Neural progenitor cell (in vitro differentiated cells): ENCODE measurements at places on chromosomes 7 and 10. TPM values are rescaled to one million over a fixed set of nuclear protein-coding genes. Genes with fewer than 3 reads are reported as not detected.

PTPN20 gene
- total RNA-seq: not detected in 2 replicates

SCART1 gene
- 0.49 and 1.1 TPM in 2 replicates for total RNA-seq

OGDH gene
- total RNA-seq: 25.2 and 54.4 TPM in 2 replicates

EBF3 gene
- 0.15 and 0.40 TPM in 2 replicates for total RNA-seq

DNA sequence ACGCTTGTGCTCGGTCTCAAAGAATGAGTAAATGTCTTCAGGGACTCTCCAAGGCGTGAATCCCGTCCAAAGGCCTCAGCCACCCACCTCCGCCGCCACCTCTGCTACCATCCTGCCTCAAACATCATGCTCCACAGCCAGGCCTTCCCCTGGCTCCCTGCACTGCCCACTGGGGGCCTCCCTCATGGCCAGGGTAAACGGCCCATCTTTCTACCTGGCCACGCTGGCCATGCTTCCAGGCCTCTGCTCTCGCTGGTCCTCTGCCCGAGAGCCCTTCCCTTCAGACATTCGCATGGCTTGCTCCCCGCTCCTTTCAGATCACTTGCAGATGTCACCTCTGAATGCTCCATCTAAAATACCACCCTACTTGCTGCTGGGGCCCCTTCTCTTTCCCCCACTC, 40.2 kb downstream of the ZNF783 start:
- DNase-seq: no peak

DNA sequence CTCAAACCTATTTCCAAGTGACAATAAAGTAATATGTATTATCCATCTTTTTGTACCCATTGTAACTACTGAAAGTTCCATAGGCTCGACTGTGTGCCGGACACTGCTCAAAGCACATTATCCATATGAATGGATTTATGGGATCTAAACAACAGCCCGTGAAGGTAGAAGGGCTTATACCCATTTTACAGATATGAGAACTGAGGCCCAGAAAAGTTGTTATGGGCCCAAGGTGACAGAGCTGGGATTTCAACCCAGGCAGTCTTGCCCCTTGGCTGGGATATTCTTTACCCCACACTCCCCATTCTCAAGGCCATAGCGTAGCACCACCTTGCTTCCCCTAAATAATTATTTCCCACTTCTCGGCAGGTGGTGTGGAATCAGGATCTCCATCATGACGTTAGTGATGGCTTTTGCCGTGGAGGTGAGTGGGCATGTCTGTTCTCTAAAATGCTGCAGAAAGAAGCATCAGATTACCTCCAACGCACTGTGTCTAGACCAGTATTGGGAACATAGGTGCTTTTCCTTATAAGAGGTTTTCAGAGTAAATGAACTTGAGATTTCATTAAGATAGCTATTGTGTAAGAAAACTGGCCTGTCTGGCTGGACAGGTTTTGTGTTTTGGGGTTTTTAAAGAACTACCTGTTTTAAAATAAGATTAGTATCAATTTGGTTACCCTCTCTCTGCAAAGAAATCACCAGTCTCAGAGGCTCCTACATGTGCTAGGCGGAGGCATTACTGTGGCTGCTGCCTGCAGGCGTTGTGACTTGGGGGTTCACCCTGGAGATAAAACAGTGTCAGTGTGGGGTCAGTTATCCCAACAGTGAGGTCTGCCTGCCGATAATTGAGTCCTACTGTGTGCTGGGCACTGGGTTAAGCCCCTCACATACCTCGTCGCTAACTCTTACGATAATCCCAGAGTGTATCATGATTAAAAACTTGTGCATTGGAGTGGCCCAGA, 85.1 kb upstream of the SDK1 start:
- no peak for DNase-seq

DNA sequence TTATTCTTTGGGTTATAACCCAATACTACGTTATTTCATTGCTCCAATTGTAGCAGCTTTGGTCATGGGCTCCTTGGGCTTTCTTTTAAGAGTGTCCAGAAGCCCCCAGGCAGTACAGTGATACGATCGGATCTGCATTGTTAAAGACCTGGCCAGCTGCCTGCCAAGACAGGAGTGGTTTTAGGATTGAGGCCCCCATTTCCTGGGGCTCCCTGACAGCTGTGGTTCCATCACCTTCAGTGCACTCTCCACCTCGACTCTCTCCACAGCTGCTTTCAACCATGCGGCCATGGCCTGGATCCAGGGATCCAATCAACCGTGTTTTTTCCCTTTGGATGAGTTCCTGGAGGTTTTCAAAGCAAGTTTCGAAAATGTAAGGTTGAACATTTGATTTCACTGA, 123.4 kb upstream of the BTBD16 start:
- DNase-seq: no peak

DNA sequence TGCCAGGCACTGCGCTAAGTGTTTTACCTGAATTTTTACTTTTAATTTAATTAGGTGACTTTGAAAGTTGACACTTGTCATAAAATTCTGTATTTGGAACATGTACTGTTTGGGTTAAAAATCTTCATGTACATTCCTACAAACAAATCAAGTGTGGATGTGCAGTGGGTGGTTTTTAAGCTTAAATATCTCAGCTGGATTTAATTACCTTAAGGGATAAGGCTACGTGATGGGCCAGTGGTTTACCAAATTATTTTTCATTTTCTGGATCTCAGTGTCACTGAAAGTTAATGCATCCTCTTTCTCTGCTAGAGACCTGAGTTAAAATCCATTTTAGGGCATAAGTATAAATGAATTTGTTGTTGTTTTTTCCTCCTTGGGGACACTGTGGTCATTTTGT, 51.1 kb downstream of the EXOC4 start:
- DNase-seq: no peak
